Bronchial epithelial cell (primary cell): ENCODE measurements at places on chromosomes 1 and 21. TPM values are rescaled to one million over a fixed set of nuclear protein-coding genes. Genes with fewer than 3 reads are reported as not detected.

The NHLH1 gene
- total RNA-seq, result not detected in 2 replicates

The SLC1A7 gene
- not detected in 2 replicates for total RNA-seq

The C1orf141 gene
- total RNA-seq, result not detected in 2 replicates

The OR2L5 gene
- total RNA-seq, result not detected in 2 replicates

The SMIM1 gene
- 1.2 TPM in 1 of 2 replicates, not detected in the other for total RNA-seq

The SYT2 gene
- under 0.01 TPM in 2 replicates for total RNA-seq

The CA6 gene
- total RNA-seq, result not detected in 2 replicates
